ENCODE measurements at places on chromosomes 6 and 20. TPM values are rescaled to one million over a fixed set of nuclear protein-coding genes. Genes with fewer than 3 reads are reported as not detected.

GRCh38 chr20:20683481-20684321, 28.7 kb downstream of the RALGAPA2 start:
- H3K4me1 ChIP-seq, result peaks cover 80% of the 10 kb centered on the region
- no peak overlapping the region for H3K4me3 ChIP-seq
- no peaks in the 10 kb centered on the region for H3K27me3 ChIP-seq
- DNase-seq, result no peak
- no peak overlapping the region for H3K27ac ChIP-seq
- H3K36me3 ChIP-seq, result peaks cover 2% of the 10 kb centered on the region

Gene OR2H1
- not detected for total RNA-seq

GRCh38 chr6:84762220-84763002, 2.0 kb downstream of the TBX18 start:
- H3K4me1 ChIP-seq, result no peaks in the 10 kb centered on the region
- H3K27me3 ChIP-seq, result peaks cover 33% of the 10 kb centered on the region
- H3K4me3 ChIP-seq, result peak overlapping the region; percentile 65

GRCh38 chr6:90429713-90430112, 133.1 kb upstream of the BACH2 start:
- H3K4me3 ChIP-seq, result no peak overlapping the region
- no peaks in the 10 kb centered on the region for H3K4me1 ChIP-seq
- H3K27me3 ChIP-seq, result no peaks in the 10 kb centered on the region
- no peaks in the 10 kb centered on the region for H3K36me3 ChIP-seq

Gene RUNX2
- total RNA-seq, result 0.47 TPM

DNA sequence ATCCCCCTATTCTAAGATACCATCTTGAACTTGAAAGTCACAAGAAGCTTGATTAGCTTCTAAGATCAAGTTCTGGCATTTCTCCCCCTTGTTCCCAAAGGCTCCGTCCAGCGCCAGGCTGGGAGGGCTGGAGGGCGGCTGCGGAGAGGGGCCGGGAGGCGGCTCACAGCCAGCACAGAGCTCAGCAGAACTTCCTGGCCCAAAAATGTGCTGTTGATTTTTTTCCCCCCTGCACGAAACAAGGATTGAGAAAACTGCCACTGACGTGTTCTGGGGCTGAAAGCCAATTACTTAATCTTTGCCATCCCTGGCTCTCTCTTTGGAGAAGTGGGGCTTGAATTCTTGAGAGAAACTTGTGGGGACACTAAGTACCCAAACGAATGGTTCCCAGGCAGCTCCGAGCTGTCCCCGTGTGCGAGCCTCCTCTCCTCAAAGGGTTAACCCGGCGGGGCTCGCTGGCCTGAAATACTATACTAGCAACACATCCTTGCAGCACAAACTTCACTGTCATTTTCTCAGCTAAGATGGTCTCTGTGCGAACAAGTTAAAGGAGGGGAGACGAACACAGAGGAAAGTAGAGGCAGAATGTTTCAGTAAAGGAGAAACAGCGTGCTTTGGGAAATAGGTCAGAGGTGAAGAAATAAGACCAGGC, 452 bp downstream of the TRAF3IP2 start:
- DNase-seq, result peak; percentile 83
- H3K27me3 ChIP-seq, result no peaks in the 10 kb centered on the region
- H3K4me1 ChIP-seq, result peaks cover 43% of the 10 kb centered on the region
- peak overlapping the region; percentile 78 for H3K4me3 ChIP-seq
- no peaks in the 10 kb centered on the region for H3K36me3 ChIP-seq

Gene HTR1E
- not detected for total RNA-seq

GRCh38 chr6:116766506-116767176, 1.1 kb upstream of the FAM162B start:
- no peak overlapping the region for H3K27ac ChIP-seq
- no peak for DNase-seq
- H3K27me3 ChIP-seq, result no peaks in the 10 kb centered on the region
- H3K4me1 ChIP-seq, result no peaks in the 10 kb centered on the region
- no peaks in the 10 kb centered on the region for H3K36me3 ChIP-seq

GRCh38 chr6:26235302-26235670, 129.7 kb upstream of the BTN3A2 start:
- H3K27me3 ChIP-seq, result no peaks in the 10 kb centered on the region
- no peak overlapping the region for H3K27ac ChIP-seq
- H3K4me1 ChIP-seq, result peaks cover 19% of the 10 kb centered on the region
- peak overlapping the region; percentile 64 for H3K4me3 ChIP-seq
- no peaks in the 10 kb centered on the region for H3K36me3 ChIP-seq

DNA sequence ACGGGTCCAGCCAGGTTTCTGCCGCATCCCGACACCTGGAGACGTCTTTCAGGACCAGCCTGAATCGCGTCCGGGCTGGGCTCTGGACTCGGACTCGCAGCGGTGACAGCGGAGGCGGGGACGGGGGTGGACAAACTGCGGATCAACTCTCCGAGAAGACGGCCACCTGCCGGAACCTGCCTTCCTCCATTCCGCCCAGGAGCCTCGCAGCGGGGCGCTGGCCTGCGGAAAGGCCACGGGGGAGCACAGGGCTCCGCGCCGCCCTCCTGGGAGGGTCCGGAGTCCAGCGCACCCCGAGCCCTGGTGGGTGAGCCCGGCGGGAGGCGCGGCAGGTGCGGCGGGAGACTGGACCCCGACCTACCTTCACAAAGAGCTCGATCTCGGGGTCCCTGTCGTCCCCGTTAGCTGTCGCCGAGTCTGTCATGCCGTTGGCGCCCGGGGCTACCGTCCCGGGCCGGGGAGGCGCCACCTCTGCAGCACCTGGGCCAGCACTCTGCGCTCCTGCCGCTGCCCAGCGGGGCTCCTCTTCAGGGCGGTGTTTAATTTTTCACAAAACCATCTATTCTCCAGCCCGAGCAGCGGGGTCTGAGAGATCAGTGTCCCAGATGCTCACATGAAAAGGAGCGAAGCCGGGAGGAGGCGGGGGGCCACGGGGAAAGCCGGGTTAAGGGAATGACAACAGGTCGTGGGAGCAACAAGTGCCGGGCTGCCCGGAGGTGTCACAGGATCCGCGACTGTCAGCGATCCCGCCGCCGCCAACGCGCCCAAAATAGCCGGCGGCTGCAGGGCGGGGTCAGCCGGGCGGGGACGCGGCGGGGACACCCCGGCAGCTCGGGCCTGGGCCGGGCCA, at the start of gene CLIC5:
TSS of gene CLIC5 (minus strand) at position 742 of the 850 bp plus-strand sequence. CDS start at position 424, 318 bp downstream.
- DNase-seq, result peak; percentile 87
- H3K27ac ChIP-seq, result peak within 1 kb of the TSS; percentile 99
- H3K4me3 ChIP-seq, result peak within 1 kb of the TSS; percentile 90
- no peaks in the 10 kb centered on the region for H3K27me3 ChIP-seq

Gene OR12D1
- total RNA-seq, result not detected

DNA sequence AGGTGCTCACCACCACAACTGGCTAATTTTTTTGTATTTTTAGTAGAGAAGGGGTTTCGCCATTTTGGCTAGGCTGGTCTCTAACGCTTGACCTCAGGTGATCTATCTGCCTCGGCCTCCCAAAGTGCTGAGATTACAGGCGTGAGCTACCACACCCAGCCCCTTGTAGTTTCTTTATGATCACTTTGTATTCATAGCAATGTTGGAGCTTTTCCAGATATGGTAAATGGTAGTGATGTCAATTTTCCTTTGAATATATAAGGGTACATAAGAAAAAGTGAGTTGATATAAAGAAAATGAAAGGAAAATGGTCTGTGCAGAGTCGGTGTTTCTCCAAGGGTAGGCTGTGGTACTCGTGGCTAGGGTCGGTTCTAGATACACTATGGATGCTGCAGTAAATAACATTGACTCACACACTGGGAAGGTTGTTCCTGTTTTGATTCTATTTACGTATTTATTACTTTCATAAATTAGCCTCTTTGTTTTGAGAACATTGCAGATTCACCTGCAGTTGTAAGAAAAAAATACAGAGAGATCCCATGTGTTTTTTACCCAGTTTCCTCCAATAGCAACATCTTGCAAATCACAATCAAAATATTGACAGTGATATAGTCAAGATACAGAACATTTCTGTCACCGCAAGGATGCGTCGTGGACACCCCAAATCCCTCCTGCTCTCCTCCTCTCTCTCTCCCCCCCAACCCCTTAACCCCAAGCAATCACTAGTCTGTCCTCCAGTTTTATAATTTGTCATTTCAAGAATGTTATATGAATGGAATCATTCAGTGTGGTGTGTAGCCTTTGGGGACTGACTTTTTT, 2.5 kb downstream of the ZNF831 start:
- H3K27me3 ChIP-seq, result no peaks in the 10 kb centered on the region
- no peak overlapping the region for H3K4me3 ChIP-seq
- no peak for DNase-seq
- no peaks in the 10 kb centered on the region for H3K4me1 ChIP-seq
- no peak overlapping the region for H3K27ac ChIP-seq

Gene SLC17A3
- not detected for total RNA-seq

Gene BPIFB1
- not detected for total RNA-seq

GRCh38 chr20:49515586-49515985, 33.1 kb upstream of the KCNB1 start:
- H3K4me3 ChIP-seq, result no peak overlapping the region
- DNase-seq, result no peak
- H3K4me1 ChIP-seq, result peaks cover 5% of the 10 kb centered on the region

DNA sequence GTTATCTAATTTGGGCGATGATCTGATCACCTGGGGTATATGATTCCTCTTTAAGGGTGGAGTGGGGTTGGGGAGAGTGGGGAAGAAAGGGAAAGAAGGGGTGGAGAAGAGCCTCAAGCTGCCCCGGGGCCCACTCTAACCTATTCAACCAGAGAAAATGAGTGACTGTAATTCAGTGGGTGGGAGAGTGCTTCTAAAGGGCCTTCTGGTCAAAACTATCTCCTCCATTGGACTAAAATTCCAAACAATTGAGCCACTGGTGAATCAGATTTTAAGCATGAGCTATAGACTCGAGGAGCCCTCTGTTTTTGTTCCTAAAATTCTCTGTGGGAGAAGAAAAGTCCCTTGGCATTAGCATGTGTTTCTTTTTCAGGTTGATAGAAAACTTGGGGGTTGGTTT, 296.8 kb downstream of the CLIC5 start:
- H3K4me1 ChIP-seq, result no peaks in the 10 kb centered on the region
- no peak overlapping the region for H3K4me3 ChIP-seq
- no peak overlapping the region for H3K27ac ChIP-seq
